ENCODE measurements at places on chromosomes 5 and 9.
A peak's percentile ranks its signal among the peaks of the same experiment; 100 is the strongest.

DNA sequence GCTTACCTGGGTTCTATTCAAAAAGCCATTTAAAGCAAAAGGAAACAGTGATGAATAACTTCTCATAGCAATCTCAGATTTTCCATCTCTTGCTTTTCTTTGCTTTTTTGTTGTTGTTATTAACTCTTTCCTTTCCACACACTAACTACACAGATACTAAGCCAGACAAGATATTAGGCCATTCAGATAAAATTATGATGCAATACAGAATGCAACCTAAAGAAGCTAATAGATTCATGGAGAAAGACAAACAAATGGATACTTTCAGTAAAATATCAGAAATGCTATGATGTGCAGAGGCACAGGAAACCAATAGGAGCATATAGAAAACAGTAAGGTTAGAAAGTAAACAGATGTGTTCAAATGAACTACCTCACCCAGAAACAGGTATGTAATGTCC, 597.0 kb upstream of the ITGA1 start:
- no peak for DNase-seq

DNA sequence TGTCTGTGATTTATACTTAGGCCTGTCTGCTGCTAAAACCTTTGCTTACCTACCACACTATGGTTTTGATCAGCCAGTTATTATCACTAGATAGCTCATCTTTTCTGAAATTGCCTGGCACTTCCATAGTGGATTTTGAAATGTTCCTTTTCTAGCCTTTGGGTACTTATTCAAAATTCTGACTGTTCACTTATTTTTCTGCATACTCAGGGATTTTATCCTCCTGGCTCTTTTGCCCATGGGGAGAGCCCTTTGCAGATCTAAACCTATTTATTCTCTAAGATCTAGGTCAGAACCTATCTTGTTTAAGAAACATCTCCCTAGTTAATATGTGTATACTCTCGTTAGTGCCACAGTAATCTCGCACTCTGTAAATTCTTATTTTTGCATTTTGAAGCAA, 103.5 kb upstream of the C9orf72 start:
- no peak for DNase-seq

DNA sequence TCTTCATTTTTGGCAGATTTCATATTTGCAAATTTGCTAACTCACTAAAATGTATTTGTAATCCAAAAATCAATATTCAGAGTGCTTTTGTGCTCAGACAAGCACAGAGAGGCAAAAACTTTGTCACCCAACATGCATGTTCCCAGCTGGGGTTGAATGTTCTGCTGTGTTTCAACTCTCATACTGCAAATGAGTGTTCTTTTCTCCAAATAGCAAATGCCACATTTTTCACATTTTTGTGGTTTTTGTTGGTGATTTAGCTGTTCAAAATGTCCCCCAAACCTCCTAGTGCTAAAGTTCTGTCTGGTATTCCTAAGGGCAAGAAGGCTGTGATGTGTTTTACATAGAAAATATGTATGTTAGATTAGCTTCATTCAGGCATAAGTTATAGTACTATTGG, 87.3 kb upstream of the PCSK5 start:
- DNase-seq, result peak; percentile 23

DNA sequence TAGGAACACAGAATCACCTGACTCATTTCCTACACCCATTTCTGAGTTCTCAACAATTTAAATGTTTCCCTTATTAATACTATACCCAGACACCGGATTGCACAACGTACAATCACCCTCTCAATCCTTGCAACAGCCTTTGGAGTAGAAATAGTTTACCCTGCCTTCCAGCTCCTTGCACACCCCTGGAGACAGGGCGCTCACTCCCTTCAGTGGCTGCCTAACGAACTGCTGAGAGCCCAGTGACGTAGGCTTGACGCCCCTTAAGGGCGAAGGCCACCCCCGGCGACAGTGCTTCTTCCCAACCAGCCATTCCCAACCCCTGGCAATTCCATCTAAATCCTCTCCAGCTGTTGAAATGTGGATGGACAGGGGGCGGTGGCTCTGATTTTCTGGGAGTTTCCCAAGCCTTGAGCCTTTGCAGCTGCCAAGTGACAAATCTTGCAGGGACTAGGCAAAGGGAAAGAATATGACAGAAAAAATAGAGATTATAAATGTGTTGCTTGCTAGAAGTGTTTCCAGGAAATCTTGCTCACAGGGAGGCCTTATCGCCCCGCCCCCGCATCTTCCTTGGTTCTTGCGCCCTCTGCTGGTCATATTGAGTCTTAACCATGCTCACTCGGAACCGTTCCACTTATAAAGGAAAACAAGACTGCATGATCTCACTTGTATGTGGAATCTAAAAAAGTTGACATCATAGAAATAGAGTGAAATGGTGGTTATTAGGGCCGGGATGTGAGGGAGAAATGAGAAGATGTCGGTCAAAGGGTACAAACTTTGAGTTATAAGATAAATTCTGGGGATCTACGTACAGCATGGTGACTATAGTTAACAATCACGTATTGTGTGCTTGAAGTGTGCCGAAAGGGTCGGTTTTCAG, 7.6 kb upstream of the BARX1 start:
- DNase-seq, result peak; percentile 91

DNA sequence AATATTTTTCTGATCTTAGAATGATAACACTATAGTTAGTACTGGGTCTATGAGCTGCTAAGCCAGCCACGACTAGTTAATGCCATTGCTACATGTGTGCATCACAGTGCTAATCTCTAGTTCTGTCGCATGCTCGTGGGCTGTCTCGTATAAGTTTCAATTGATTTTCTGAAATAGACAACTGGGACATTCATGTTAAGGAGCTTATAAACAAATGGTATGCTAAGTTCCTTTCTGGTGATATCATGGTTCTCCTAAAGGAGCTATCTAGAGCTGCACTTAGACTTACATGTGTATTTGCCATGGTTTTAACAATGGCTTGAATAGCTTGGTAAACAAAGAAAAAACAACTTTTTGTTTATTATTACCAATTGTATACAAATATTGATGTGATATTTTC, 46.2 kb downstream of the F2RL2 start:
- no peak for DNase-seq

GRCh38 chr5:180313677-180314505, 22.0 kb upstream of the MAPK9 start:
- no peak for DNase-seq

- DNase-seq, result no peak
These were observed 4.8 kb downstream of the RAD50 start for GRCh38 chr5:132561601-132562000.

DNA sequence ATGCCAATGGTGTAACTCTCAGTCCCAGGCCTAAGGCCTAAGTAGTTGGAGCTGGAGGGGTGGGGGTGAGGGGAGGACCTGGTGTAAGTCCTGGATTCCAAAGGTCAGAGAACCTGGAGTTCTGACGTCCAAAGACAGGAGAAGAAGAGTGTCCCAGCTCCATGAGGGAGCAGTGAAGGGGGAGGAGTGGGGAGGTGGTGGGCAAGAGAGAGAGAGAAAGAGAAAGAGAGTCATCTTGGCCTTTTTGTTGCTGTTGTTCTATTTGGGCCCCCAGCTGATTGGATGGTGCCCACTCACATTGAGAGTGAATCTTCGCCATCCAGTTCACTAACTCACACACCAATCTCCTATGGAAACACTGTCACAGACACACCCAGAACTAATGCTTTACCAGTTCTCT, 198.9 kb downstream of the DAB2IP start:
- no peak for DNase-seq

- no peak for DNase-seq
These were observed 58.2 kb upstream of the PTCH1 start for GRCh38 chr9:95574866-95575553.

- DNase-seq, result peak; percentile 1
These were observed 80.1 kb downstream of the ANKRD31 start for GRCh38 chr5:75156585-75156984.

DNA sequence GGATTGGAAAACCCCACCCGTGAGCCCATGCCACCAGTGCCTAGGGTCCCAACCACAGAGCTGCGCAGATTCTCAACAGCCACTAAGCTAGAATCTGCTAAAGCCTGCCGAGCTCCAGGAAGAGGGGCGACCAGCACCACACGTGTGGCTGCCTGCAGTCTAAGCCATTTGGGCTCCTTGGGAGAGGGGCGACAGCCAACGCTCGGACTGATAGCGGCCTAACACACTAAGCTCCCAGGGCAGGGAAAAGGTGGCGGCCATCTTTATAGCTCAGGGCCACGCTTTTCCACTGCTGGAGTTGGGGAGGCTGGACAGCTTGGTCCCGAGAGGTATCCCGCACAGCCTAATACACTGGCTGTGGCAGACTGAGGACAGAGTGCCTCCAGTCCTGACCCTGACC, 631.8 kb downstream of the CETN3 start:
- DNase-seq, result no peak

GRCh38 chr9:36763778-36764177, 191.1 kb downstream of the MELK start:
- no peak for DNase-seq

GRCh38 chr5:58450811-58451629, 8.9 kb downstream of the PLK2 start:
- peak; percentile 78 for DNase-seq

DNA sequence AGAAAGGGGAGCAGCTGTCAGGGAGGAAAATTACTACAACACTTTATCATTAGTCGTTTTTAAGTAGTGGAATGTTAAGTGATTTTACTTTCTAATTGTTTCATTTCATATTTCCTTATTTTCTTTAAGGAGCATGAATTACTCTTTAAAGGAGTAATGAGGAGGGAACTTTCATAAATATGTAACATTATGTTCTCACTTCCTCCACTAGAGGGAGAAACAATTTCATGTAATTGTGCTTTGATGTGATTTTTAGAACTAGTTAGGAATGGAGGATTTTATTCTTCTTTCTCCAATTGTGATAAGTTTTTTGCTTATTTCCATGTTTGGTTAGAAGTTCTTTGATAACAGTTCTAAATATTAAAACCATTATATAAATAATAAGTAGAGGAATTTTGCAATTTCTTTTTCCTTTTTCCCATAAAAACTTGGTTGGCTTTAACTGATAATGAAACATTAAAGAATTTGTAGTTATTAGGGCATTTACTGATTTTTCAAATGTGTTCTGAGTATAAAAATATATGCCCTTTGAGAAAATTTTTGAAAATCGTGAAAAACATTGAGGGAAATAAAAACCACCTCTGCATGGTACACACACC, 25.6 kb downstream of the CEP78 start:
- DNase-seq, result peak; percentile 68

DNA sequence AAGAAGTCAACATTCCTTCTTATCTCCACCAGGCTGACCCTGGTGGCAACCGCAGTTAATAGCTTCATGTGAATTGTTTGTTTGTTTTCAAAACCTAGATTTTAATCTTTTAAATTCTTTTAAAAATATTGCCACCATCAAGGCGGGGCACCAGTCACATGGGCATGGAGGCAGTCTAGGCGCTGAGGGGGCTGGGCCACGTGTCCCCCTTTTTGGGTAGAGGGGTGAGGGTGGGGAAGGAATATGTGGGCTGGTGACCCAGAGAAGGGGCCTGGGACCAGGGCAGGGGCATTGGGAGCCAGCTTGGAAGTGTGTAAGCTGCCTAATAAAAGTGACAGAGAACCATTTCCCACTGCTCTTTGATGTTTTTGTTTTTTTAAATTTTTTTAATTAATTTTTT, 147.3 kb downstream of the GADD45G start:
- DNase-seq, result no peak

GRCh38 chr5:132369007-132369473, 470 bp upstream of the SLC22A5 start:
- DNase-seq, result no peak

- peak; percentile 65 for DNase-seq
These were observed 42.9 kb downstream of the GPBP1 start for GRCh38 chr5:57216714-57217113.

- no peak for DNase-seq
These were observed 4.2 kb upstream of the NR5A1 start for GRCh38 chr9:124511426-124511840.

- DNase-seq, result peak; percentile 64
These were observed 69.6 kb upstream of the SLC30A5 start for GRCh38 chr5:69024241-69024651.

DNA sequence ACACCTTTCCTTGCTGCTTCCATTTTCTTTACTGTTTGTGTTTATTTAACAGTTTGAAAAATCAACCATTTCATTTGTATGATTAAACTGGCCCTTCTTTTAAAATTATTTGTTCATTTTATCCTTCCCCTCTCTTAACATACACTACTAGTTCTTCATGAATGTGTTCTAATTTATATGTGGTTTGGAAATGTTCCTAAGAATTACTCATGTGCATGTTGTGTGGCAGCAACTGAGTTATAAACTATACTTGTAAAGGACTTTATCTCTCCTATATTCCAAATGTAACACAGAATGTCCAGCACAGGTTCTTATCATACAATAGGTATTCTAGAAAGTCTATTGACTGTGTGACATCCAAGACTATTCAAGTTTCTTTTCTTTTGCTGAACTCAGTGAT, 358.2 kb upstream of the MEF2C start:
- peak; percentile 7 for DNase-seq

GRCh38 chr9:97310896-97311295, 3.4 kb downstream of the CCDC180 start:
- DNase-seq, result no peak

GRCh38 chr9:35552837-35553236, 52.2 kb upstream of the TESK1 start:
- no peak for DNase-seq

DNA sequence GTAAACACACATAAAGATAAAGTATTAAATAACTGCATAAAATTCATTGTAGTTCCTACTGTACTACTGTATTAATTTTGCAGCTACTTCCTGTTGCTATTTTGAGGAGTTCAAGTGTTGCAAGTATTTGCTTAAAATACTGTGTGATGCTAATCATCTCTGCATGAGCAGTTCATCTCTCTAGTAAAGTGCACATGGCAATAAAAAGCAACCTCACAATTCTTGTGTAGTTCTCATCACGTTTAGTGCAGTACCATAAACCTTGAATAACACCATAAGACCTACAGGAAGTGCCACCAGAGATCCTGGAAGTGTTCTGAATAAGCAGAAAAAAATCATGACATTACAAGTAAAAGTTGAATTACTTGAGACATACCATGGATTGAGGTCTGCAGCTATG, 34.6 kb downstream of the CPLANE1 start:
- no peak for DNase-seq

- no peak for DNase-seq
These were observed 43.0 kb upstream of the KCNV2 start for GRCh38 chr9:2674141-2674824.

GRCh38 chr5:90434116-90434714, 24.7 kb upstream of the CETN3 start:
- DNase-seq, result peak; percentile 61

DNA sequence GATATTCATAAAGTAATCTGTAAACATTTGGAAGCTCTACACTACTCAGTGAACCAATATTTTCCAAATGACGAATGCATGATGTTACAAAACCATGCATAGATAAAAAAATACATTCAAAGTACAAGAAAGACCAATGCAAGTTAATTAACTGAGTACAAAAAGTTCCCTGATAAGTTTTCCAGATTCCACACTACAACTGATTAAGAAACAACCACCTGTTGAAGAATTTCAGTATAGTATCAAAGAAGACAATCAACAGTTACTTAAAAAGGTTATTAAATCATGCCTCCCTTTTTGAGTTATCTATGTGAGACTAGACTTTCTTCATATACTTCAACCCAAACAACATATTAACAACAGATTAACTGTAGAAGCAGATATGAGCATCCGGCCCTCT, 192.4 kb downstream of the ARL15 start:
- DNase-seq, result no peak

All from cardiac fibroblast (primary cell).